ENCODE measurements at places on chromosomes 5 and 9.

DNA sequence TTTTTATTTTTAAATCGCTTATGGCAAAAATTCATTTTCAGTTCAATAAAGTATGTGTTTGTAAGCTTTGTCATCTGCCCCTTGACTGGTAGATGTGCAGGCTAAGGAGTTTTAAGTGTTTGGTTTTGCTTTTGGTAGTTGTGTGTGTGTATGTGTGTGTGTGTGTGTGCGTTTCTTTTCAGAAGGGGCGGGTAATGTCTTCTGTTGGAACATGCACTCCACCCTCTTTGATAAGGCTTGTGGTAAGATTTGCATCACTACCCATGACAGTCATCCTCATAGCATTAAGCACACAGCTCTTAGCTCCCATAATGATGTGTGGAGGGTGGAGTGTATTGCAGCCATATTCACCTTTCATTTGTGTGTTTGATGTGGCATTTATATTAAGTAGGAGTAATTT, 92.1 kb upstream of the FSD1L start:
- DNase-seq = no peak

DNA sequence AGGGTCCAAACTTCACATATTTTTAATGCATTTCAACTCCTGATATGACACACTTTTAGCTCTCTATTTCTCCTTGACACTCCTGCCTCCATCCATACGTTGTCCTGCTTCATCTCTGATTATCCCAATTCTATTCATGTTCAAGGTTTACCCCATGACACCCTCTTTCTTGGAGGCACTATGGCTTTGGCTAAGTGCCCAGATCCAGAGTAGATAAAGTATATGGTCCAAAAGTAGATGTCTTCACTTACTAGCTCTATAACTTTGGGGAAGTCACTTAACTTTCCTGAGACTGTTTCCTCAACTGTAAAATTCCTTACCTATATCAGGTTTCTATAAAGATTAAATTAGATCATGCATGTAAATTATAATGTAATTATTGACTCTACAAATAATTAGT, 36.1 kb downstream of the SLC22A5 start:
- DNase-seq = no peak

GRCh38 chr9:110364451-110364850, 26.8 kb upstream of the TXNDC8 start:
- no peak for DNase-seq

GRCh38 chr5:57738301-57738700, 255.7 kb upstream of the ACTBL2 start:
- DNase-seq = no peak

DNA sequence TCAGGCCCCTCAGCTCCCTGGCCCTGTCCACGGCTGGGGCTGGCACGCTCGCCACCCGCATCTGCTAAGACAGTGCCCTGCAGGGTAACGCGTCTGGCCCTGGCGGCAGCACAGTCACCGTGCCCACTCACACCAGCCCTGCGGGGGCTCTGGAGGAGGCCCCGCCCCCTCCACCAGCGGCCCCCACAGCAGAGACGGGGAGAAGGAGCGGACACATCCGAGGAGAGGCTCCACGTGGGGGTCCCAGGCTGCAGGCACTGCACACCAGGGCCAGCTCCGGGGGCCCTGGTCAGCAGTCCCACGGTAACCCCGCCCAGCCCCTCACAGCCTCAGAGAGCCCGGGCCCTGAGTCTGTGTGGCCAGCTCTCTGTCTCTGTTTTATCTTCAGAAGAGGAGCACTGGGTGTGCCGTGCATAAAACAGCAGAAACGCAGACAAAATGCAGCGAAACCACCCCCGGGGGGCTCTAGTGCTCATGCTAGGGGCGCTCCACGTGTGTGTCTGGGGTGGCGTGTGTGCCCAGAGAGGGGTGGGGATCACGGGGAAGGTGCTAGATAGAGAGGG, 47.5 kb upstream of the NRARP start:
- DNase-seq = no peak

DNA sequence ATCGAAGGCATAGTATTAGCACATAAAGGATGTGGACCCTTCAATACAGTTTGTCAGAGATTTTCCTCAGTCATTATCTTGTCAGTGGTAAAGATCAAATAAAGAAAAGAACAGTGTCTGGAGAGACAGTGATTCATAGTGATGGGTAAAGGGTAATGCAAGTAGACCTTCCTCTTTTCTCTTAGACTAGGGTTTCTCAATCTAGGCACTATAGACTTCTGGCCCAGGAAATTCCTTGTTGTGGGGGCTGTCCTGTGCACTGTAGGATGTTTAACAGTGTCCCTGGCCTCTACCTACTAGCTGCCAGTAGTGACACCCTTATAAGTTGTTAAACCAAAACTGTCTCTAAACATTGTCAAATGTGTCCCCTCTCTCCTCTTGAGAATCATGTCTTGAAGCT, 6.9 kb downstream of the CAMK4 start:
- peak; percentile 11 for DNase-seq

GRCh38 chr5:2023196-2023595, 140.5 kb upstream of the IRX4 start:
- no peak for DNase-seq

DNA sequence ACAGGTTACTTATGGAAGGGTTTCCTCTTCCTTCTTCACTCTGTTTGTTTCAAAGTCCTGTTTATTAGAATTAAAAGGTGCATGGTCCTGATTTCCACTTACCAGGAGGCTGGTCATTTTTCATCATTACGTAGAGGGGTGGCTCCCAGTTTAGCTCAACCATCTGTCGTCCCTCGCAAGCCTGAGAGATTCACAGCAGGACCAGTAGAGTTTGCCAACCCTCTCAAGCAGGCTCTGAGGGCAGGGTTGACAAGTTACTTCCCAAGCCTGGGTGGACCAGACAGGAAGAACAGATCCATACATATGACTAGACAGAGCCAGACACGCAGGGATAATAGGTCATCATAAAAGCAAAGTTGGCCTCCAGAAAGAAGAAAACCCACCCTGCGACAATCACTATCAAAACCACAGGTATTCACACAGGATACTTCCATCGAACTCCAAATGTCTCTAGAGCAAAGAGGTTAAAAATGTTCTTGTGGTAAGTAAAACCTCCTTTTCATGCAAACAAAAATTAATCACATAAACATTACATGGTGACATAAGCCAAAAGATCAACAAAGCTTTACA, 151.9 kb downstream of the ELAVL2 start:
- no peak for DNase-seq

DNA sequence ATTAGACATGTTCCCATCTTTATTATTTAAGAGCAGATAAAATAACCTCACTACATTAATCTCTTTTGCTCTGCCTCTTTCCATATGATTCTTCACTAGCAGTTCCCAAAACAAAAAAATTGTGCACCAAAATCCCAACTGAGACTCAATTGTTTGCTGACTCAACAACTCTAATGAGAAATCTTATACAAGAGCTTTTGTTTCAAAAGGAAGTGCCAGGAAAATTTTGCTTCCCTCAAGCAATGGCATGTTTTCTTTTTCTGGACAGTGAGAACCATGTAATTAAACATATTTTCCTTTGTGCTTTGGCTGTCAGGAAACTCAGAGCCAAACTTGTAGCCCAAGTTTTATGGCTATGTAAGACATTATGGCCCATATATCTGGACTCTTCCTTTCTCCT, 62.0 kb downstream of the TMC1 start:
- DNase-seq = no peak

DNA sequence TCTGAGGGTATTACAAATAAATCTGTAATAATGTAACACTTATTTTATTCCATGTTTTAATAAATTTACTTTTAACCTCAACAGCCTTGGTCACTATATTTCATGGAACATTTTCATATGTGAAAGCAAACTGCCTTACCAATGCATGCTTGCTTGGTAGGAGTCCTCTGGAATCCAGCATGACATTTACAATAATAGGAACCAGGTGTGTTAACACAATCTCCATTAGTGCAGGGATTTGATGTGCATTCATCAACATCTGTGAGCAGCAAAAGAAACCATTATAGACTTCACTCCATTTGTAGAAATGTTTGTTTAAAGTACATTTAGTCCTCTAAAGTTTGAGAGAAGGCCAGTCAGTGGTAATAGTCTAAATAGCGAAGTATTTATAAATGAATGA, 159.4 kb downstream of the FBN2 start:
- DNase-seq = no peak

DNA sequence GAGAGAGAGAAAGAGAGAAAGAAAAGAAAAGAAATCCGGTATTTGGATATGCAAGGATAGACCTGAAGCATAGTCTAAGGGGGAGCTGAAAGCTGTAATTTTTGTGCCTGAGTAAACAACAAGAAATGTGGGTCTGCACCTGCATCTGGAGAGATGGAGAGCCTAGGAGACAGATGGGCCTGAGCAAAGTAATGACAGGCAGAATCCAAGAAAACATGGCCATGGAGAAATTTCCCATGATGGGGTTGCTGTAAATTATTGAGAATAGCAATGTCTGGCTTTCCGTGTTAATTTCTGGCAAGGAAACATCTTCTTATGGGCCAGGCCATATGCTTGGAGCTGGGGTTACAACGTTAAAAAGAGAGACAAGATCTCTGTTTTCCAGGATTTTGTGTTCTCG, 40.2 kb downstream of the YIPF5 start:
- DNase-seq = no peak

DNA sequence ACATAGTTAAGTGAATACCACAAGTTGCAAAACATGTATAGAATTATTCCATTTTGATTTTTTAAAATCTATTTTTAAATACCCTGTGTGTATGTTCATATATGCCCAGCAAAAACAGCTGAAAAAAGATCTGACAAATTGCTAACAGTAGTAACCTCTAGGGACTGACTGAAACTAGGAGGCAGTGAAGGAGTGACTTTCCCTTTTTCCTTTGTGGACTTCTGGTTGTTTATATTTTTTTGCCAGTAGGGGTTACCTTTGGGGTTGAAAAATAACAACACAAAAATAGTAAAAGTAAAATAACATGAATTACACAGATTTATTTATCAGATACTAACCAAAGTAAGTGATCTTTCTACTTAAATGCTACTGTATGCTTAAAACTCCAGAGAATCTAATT, 2.9 kb downstream of the MEGF9 start:
- DNase-seq = no peak

GRCh38 chr5:136420168-136420898, 55.0 kb upstream of the TRPC7 start:
- DNase-seq = no peak

DNA sequence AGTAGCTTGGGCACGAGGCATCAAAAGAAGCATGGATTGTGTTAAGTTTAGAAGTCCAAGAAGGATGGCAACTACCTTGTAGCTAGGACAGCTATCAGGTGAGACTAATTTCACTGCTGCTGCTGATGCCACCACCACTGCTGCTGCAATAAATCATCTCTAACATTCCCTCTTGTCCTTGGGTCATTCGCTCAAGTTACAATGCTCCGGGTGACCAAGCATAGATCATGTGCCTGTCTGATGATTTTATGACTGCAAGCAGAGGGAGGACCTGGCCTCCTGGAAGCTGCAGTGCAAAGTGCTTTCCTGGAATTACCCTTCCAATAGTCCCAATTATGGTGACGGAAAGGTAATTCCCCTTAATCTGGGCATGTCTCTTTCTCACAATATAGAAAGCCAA, 334.4 kb downstream of the PRELID2 start:
- DNase-seq = no peak

GRCh38 chr9:118561051-118561450, 808.2 kb downstream of the BRINP1 start:
- no peak for DNase-seq

GRCh38 chr9:34612788-34613390, 992 bp upstream of the RPP25L start:
- peak; percentile 80 for DNase-seq

DNA sequence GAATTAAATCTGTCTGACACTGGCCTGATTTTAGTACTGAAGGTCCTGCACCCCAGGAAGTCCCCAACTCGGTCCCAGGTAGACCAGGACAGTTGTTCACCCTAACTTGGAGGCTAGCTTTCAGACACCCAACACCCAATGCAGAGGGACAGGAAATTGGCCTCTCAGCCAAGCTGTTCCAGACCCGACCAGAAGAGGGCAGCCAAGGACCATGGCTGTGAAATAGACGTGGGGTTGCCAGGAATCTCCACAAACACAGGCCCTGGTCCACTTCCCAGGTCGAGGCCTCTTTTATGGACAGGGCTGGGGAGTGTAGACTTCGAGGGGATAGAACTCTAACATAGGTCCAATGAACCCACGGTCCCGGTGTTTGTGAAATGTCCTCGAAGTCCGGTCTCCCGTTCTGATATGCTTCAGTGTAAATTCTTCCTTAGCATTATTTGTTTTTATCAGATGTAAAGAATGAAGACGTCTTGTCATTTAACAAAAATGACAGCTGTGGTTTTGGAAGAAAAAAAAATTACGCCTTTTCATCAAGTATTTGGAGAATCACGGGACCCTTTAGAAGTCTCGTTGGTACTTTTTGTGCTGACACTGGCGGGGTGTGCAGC, 260.3 kb upstream of the ADAMTS16 start:
- peak; percentile 35 for DNase-seq

- DNase-seq = peak; percentile 61
Observed at GRCh38 chr5:40410231-40410861, 269.4 kb upstream of the PTGER4 start.

GRCh38 chr5:60377826-60378225, 322.1 kb downstream of the DEPDC1B start:
- no peak for DNase-seq

GRCh38 chr5:59553992-59554391, 339.5 kb downstream of the PDE4D start:
- no peak for DNase-seq

- peak; percentile 8 for DNase-seq
Observed at GRCh38 chr9:114271556-114272510, 51.1 kb upstream of the ORM1 start.

Measured in AML-193 (cell line).